Osteocyte (in vitro differentiated cells): ENCODE measurements at places on chromosomes 16 and 17. TPM values are rescaled to one million over a fixed set of nuclear protein-coding genes. Genes with fewer than 3 reads are reported as not detected.

The HS3ST3A1 gene
- 7.5 and 9.3 TPM in 2 replicates for total RNA-seq

GRCh38 chr17:80942423-80943345 lies 49.0 kb upstream of the CHMP6 start:
- peaks cover 21% of the 10 kb centered on the region for H3K36me3 ChIP-seq
- no peak for DNase-seq
- H3K27me3 ChIP-seq, result no peaks in the 10 kb centered on the region
- H3K27ac ChIP-seq, result peak overlapping the region; percentile 17
- H3K4me3 ChIP-seq, result no peak overlapping the region

DNA sequence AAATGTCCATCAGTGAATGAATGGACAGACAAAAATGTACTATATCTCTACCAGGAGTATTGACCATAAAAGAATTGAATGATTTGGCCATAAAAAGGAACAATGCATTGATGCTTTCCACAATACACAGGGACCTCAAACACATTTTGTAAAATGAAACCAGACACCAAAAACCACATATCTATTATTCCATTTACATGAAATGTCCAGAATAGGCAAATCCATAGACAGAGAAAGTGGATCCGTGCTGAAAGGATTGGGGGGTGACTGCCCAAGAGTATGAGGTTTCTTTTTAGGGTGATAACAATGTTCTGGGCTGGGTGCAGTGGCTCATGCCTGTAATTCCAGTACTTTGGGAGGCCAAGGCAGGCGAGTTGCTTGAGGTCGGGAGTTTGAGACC lies 6.9 kb upstream of the LITAF start:
- no peak for DNase-seq
- peaks cover 31% of the 10 kb centered on the region for H3K4me1 ChIP-seq
- no peaks in the 10 kb centered on the region for H3K27me3 ChIP-seq
- no peaks in the 10 kb centered on the region for H3K36me3 ChIP-seq

DNA sequence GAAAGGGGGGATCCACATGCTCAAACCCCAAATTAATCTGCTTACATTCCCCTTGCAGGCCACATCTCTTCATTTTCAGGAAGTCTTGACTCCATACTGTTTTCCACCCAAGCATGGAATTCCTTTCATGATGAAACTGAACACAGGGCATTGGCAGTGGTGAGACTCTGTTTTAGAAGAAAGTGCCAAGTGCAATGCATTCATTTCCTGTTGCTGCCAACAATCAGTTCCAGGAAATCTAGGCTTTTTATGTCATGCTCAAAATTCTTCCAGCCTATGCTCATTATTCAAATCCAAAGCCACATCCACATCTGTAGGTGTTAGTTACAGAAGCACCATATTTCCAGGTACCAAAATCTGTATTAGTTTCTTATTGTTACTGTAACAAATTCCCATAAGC lies 4.1 kb downstream of the CCL2 start:
- DNase-seq, result no peak
- H3K27me3 ChIP-seq, result peaks cover 3% of the 10 kb centered on the region
- H3K4me3 ChIP-seq, result no peak overlapping the region
- H3K27ac ChIP-seq, result no peak overlapping the region

GRCh38 chr16:60452646-60453045 lies 1583.6 kb downstream of the CDH8 start:
- no peak overlapping the region for H3K4me3 ChIP-seq
- no peak for DNase-seq
- no peaks in the 10 kb centered on the region for H3K27me3 ChIP-seq
- no peak overlapping the region for H3K27ac ChIP-seq

- H3K27ac ChIP-seq, result no peak overlapping the region
- no peak for DNase-seq
- no peaks in the 10 kb centered on the region for H3K27me3 ChIP-seq
- H3K4me1 ChIP-seq, result peaks cover 1% of the 10 kb centered on the region
Measured at GRCh38 chr16:89114159-89114981, 20.7 kb downstream of the ACSF3 start.

GRCh38 chr16:20916942-20917341 lies 16.4 kb downstream of the LYRM1 start:
- H3K27ac ChIP-seq, result no peak overlapping the region
- H3K4me1 ChIP-seq, result peaks cover 9% of the 10 kb centered on the region
- H3K27me3 ChIP-seq, result no peaks in the 10 kb centered on the region
- H3K36me3 ChIP-seq, result peaks cover 9% of the 10 kb centered on the region
- DNase-seq, result no peak

The CORO6 gene
- total RNA-seq, result 4.8 and 7.1 TPM in 2 replicates

The MT1M gene
- total RNA-seq, result 0.44 and 1.2 TPM in 2 replicates
